Coronary artery (tissue), 2 donors: ENCODE measurements at places on chromosomes 7 and 10.
A peak's percentile ranks its signal among the peaks of the same experiment; 100 is the strongest.

DNA sequence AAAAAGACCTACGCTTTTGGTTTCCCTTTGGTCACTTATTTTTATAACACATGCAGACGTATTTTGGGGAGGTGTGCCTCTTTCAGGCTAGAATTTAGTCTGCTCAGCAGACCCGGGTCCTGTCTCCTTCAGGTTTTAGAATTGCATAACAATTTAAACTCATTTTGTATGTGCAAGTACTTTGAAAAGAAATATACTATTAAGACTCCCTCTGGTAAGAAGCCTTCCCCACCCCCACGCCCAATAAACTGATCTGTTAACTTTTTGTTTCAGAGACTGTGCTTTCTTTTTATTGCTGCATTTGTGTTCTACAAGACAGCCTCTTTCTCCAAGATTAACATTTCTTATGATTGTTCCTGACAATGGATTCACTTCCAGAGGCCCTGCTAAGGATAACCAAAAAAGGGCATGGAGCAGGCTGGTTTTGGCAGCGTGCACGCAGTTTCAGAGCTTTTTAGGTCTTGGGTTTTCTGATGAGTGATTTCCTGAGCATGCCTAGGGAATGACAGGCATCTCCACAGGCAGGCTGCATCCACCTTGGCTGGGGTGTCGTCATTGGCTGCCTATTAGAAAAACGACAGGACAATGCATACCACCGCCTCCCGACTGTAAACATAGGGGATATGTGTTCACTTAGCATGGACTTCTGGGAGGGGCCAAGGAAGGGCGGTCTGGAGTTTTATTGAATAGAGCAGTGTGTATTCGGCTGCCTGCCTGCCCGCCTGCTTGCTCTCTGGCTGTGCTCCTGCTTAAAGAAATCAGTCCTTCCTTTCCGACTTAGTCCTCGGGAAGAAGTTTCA lies at the start of gene CALD1:
TSS of gene CALD1 (plus strand) at position 694 of the 800 bp plus-strand sequence. CDS start 88,100 bp downstream, outside the sequence.
- DNase-seq, result peak; percentile 93

GRCh38 chr10:88962336-88962735 lies 9.8 kb upstream of the ACTA2 start:
- no peak for DNase-seq

GRCh38 chr7:49102411-49102810 lies 178.1 kb downstream of the CDC14C start:
- DNase-seq, result no peak

GRCh38 chr7:55086413-55087201 lies 67.8 kb downstream of the EGFR start:
- no peak for DNase-seq

GRCh38 chr10:43193496-43194080 lies 55.3 kb downstream of the CSGALNACT2 start:
- DNase-seq, result no peak

GRCh38 chr10:46516660-46517416 lies 39.6 kb downstream of the GPRIN2 start:
- DNase-seq, result no peak

DNA sequence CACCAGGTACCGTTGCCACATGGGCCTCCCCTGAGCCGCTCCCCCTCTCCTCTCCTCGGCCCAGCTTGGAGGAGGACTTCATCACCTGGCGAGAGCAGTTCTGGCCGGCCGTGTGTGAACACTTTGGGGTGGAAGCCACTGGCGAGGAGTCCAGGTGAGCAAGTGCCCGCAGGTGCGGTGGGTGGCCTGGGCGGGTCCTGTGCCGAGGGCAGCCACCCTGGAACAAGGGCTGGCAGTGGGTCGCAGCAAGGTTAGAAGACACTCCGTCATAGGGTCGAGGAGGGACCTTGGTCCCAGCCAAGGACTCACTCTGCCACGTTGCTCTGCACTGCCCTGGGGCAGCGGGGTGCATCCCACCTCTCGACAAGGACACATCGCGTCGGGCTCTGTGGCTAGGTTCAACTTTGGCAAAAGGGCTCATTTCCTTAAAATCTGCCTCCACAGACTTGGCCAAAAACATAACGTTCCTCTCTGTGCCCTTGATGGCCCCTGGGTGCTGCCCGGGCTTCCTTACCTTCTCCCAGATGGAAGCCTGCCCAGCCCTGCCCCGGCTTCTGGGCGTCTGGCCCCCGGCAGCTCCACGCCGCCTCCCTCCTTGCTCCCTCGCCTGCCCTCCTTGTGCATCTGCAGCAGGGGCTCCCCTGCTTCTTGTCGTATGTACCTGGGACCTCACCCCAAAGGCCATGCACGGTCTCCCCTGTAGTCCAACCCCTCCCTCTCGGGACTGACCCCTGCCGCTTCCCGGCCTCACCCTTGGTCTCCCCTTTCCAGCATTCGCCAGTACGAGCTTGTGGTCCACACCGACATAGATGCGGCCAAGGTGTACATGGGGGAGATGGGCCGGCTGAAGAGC lies 12.7 kb downstream of the TMEM120A start:
- no peak for DNase-seq

DNA sequence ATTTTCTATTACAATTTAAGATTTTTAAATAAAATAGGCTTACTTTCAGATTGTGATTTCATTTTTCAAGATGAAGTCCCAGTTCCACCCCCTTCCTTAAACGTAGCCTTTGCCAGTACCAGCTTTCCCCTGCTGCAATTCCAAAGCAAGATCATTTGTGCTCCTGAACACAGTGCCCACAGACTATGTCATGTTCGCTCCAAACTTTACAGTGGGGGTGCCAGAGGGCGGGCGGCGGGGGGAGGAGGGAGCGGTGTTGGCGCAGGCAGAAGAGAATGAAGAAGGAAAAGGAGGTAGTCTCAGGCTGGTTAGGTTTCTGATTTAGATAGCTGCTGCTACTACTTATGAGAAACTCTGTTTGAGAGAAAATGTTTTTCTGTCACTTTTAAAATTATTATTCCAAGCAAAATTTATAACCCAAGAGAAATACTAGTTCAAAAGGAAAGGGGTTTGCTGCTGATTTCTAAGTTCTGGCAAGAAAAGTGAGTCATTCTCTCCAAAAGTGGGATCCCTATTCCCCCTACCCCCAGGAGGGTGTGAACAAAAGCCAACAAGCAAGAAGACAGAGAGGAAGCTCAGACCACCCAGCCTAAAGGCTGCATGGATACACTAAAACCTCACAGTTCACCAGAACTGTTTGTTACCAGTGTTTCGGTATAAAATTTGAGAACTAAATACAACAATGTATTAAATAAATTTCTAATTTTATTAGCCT lies 109.6 kb downstream of the SRPK2 start:
- DNase-seq, result no peak
